ENCODE measurements at places on chromosomes 4 and X.

GRCh38 chr4:140080883-140081282, 73.1 kb downstream of the MAML3 start:
- peak; percentile 26 for DNase-seq

DNA sequence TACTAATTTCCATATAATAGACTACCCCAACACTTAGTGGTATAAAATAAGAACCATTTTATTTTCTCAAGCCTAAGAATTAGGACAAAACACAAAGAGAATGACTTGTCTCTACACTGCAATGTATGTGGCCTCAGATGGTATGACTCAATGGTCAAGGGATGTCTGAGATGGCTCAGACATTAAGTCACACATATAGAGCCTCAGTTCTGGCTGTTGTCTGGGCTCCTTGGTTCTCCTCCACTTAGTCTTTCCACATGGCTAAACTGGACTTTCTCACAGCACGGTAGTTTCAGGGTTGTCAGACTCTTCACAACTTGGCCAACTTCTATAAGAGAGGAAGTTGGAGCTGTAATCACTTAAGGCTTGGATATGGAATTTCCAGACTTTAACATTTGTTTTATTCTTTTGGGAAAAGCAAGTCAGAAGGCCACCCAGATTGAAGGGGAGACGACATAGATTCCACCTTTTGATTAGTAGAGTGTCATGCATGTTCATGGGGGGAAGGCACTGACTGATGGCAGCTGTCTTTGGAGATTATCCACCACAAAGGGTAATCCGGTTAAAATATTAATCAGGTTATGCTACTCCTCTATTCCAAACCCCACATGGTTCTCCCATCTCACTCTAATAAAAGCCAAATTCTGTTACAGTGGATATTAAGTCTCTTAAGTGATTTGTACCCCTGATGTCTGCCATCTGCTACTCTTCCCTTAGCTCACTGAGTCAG, 9.4 kb downstream of the IL15 start:
- DNase-seq: no peak

GRCh38 chr4:118954246-118954645, 65.6 kb downstream of the SYNPO2 start:
- DNase-seq: no peak

DNA sequence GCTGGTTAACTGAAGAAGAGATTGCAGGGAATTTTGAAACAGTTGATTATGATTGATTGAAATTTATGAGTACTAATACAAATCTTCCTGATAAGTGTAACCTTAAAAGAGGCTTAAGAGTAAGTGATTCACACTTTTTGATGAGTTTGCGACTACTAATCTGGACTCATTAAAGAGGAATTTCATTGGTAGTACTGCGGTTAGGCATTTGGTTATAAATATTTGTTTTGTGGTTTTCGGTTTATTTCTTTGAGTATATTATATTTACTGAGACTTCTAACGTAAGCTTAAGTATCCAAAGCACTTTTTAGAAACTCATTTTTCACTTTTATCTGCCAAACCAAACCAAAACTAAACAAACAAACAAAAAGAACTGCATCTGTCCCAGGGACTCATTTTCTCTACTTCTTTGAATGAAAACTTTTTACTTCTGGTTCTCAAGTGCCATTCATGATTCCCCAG, 20.7 kb downstream of the SLIT2 start:
- DNase-seq: no peak

GRCh38 chr4:60962286-60962685, 237.8 kb upstream of the ADGRL3 start:
- no peak for DNase-seq

DNA sequence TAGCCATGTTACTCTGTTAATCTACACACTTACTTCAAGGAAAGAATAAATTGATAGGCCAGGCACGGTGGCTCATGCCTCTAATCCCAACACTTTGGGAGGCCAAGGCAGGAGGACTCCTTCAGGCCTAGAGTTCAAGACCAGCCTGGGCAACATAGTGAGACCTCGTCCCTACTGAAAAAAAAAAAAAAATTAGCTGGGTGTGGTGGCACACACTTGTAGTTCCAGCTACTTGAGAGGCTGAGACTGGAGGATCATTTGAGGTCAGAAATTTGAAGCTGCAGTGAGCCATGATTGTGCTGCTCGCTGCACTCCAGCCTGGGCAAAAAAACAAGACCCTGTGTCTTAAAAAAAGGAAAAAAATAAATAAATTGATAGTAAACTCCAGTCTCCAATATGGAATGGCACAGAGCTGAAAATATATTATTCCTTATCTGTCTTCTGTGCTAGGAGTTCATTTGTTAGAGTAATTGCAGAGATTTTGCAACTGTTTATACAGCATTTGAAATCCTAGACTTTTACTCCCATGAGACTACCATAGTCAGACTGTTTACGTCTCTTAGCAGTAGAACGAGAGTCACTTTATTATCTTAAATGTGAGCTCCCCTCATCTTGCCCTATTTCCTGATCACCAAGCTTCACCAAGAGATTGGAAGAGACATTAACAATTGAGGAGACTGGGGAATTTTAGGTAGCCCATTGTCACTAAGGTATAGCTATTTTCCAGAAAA, 18.8 kb upstream of the TMEM131L start:
- DNase-seq: no peak

DNA sequence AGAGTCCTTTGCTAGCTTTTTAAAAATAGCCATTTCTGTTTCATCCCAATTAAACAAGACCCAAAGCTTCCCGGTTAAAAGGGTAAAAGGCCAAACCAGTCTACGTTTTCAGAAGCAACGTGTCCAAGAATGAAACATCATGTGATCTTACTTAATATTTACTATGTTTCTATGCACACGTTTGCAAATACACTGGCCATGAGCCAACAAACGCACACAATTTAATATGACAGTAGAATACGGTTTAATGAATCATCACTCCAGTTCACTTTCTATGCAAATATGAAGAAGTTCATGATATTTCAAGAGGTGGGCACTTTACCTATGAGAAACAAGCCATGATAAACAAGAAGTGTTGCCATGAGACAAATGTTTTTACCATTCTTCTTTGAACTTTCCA, 4.3 kb downstream of the NR0B1 start:
- DNase-seq: no peak

- DNase-seq: peak; percentile 12
Measured at GRCh38 chr4:165294907-165295306, 32.6 kb upstream of the MSMO1 start.

DNA sequence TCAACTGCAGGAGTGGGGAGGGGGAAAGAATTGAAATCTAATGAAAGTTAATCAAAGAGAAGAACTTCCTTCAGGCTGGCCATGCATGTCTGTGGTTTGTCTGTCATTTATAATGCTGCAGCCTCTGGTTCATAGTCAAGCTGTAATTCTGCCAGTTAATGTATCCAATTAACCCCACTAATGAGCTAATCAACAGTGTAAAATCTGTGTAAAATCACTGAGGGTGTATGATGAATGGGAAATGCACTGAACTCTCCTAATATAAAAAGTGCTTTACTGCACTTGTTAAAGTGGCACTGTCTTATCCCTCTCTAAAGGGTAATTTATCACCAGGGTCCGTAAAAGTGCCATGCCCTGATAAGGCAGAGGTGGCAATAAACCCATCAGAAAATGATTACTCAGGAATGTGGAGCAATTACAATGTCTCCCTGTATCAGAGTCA, 798.1 kb downstream of the PDHA2 start:
- no peak for DNase-seq

- DNase-seq: no peak
Measured at GRCh38 chr4:150218447-150218846, 140.2 kb downstream of the DCLK2 start.

DNA sequence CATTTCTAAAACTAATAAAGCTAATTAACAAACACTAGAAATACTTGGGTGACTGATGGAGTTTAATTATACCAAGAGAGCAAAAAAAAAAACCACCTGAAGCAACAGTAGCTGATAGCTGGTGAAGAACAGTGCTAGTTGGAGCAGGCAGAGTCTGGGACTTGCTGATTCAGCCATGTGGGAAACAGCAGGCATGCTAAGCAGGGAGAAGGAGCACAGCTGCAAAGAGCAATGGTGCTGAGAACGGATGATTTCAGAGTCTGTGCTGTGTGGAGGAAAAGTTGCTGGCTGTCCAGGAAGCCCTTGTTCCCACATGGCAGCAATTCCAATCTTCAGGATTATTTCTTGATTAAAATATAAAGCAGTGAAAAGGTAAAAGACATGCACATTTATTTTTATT, 68.8 kb downstream of the NPY1R start:
- DNase-seq: no peak

DNA sequence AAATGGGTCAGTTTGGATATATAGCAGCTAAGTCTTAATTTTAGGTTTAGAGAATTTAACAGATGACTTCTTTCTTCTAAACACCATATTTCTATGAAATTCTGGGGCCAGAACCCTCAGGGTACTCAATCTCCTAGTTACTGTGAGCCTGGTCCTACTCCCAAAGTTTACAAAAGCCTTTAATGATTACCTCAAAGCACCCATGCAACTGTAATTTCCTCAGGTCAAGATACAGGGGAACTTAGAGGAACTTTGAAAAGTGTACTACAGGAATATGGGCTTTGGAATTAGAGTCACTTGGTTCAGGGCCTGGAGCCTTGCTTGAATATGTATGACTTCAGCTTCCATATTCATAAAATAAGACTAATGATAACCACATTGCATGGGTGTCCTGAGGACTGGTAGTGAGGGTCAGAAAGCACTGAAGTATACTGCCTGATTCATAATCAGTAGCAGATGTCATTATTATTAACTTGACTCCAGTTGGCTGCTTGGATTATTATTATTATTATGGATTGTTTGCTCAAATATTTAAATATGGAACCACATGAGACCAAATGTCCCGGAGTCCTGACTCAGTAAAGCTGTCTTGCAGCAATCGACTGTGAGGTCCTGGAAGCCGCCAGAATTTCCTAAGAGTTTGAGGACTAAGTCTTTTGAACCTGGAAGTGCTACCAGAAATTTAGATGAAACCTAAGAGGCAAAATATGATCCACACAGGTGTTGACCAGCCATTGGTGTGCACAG, 2.0 kb upstream of the ADH7 start:
- DNase-seq: no peak

DNA sequence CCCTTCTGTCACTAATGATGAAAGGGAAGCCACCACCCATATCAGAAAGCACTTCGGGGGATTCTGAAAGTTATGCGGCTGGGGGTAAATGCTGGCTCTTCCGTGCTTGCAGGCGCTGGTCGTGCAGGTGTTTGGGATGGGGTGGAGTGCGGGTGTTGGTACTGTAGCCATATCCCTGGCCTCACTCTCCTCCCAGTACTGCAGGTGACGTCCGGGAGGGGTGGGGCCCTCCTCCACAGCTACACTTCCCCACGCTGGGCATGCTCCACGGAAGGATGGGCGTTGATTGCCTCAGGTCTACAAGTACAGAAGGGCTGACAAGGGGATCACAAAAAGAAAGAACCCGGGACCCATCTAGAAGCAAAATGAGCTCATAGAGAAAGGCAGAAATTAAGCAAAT, 48.6 kb upstream of the CLDN24 start:
- no peak for DNase-seq

- DNase-seq: peak; percentile 58
Measured at GRCh38 chr4:184415071-184415470, 59.3 kb downstream of the IRF2 start.

GRCh38 chr4:78650106-78651024, 98.8 kb downstream of the ANXA3 start:
- DNase-seq: no peak

- no peak for DNase-seq
Measured at GRCh38 chr4:55311792-55312488, 34.1 kb upstream of the SRD5A3 start.

GRCh38 chr4:172061204-172061603, 248.0 kb downstream of the GALNTL6 start:
- DNase-seq: no peak

GRCh38 chrX:72095370-72095769, 36.3 kb downstream of the RTL5 start:
- DNase-seq: no peak

GRCh38 chrX:39653691-39654090, 444.1 kb downstream of the BCOR start:
- DNase-seq: no peak

DNA sequence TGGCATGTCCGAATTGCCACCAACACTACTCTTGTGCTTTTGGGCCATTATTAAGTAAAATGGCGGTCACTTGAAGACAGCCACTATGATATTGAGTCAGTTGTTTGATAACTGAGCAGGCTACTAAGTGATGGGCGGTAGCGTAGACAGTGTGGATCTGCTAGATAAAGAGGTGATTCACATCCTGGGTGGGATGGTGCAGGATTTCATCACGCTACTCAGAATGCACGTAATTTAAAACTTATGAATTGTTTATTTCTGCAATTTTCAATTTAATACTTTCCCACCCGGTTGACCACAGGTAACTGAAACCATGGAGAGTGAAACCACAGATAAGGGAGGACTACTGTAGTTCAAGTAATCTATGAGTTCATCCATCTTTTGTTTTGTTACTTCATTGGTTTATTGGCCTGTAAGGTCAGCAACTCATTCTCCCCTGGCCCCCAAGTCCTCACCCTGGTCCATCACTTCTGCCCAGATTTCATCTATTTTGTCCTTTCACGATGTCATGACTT, 2.9 kb downstream of the ARAF start:
- peak; percentile 31 for DNase-seq

- no peak for DNase-seq
Measured at GRCh38 chrX:7568597-7568996, 274.4 kb upstream of the VCX start.

- DNase-seq: peak; percentile 29
Measured at GRCh38 chrX:68822641-68823410, 6.0 kb upstream of the EFNB1 start.

GRCh38 chr4:89708903-89709421, 128.0 kb downstream of the SNCA start:
- DNase-seq: no peak

- DNase-seq: peak; percentile 8
Measured at GRCh38 chrX:119539872-119540271, 25.3 kb downstream of the STEEP1 start.

- DNase-seq: no peak
Measured at GRCh38 chr4:108635070-108635655, 14.8 kb downstream of the RPL34 start.

DNA sequence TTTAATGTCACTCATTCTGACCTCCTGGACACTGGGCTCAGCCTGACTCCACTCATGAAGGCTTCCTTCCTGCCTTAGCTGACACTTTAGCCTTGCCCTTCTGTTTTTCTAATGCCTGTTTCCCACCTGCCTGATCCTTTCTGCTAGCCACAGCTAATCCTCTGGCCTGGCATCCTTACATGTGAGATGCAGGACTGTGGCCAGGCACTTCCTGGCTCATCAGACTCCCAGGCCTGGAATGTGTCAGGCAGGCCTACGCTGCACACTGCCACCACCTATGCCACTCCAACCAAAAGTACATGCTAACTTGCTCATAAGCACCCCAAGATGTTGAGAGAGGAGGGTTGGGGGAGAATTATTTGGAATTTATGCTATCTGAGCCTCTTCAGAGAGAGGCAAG, 138.8 kb upstream of the NALF2 start:
- DNase-seq: no peak

- DNase-seq: no peak
Measured at GRCh38 chr4:129248621-129249020, 152.7 kb downstream of the C4orf33 start.

DNA sequence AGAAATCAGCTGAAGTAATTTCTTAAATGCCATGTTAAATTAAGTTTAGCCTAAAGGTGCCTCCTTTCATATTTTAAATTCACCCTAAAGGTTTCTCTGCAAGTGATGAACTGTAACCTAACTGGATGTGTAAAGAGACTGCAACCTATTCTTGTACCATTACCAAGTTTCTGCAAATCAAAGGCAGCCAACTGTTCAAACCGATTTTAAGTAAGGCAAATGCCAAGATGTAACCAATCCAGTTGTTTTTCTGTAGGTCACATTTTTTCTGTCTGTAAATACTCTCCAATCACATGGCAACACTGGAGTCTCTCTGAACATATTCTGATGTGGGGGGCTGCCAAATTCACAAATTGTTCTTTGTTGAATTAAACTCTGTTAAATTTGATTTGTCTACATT, 42.4 kb upstream of the FGF2 start:
- DNase-seq: no peak

Measured in activated CD4-positive, alpha-beta T cell treated with anti-CD3 and anti-CD28 coated beads, Interleukin-2, Interleukin-6, amounts not matched to agents 100 ng/mL and 50 ng/mL, durations not matched to agents 16 hours and 8 hours (primary cell).